Activated CD4-positive, CD25-positive, alpha-beta regulatory T cell treated with anti-CD3 and anti-CD28 coated beads, Interleukin-2, amount 50 U/mL, for 16 hours (primary cell): ENCODE measurements at places on chromosomes 4 and X.

GRCh38 chr4:32789026-32789608, 2068.9 kb downstream of the PCDH7 start:
- no peak for DNase-seq

GRCh38 chrX:134760650-134761049, 102.4 kb upstream of the PLAC1 start:
- no peak for DNase-seq

- DNase-seq, result no peak
Observed at GRCh38 chr4:10021653-10022023, 341 bp upstream of the SLC2A9 start.

- no peak for DNase-seq
Observed at GRCh38 chr4:126582737-126583136, 1050.0 kb upstream of the INTU start.

DNA sequence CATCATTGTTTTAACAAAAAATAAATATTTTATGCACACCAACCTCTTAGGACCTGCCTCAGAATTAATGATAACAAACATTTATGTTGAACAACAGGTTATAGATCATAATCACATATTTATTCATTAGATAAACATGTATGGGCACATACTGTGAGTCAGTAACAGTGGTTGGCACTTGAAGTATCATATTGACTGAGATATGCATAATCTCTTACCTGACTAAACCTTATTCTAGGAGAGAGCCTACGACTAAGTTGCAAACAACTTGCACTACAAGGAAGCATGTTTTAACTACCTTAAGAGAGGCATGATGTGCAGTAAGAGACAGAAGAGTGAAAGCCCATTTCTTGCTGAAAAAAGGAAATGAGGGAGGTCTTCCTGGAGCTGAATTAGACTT, 6.5 kb upstream of the DACH2 start:
- no peak for DNase-seq

DNA sequence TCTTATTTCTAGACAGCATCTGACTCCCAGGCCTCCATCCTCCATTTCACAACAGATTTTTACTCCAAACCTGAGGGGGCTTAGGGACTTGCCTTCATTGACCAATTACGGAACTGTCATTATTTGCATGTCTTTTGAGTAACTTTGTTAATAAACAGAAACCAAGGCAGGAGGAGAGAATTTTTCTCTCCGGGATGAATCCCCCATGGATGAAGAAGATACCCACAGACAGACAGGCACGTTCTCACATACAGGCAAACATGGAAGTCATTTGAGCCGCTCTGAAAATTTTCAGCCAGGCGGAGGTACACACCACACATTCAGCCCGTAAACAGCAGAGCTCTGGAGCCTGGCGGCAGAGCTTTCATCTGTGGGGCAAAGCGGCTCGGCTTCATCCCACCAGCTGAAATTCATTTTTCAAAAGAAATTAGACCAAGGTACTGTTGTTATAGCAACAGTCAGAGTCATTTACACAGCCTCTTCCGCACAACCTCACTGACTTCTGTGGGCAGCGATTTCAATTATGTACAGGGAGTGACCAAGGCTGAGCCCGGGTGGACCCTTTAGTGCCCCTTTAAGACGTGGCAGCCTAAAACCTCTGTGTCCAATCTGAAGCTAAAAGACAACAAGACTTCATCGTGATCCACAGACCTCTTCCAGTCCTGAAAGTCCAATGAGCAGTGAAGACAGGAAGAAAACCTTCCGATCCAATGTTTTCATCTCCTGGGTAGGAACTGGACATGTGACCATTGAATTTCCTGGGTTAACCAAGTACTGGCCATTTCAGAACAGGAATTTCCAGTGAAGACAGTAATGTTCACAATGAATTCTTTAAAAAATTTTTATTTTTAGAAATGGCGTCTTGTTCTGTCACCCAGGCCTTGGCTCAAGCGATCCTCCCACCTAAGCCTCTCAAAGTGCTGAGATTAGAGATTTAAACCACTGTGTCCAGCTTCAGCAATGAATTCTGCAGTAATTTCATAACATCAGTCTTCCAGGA, 237.0 kb downstream of the MGST2 start:
- no peak for DNase-seq

- DNase-seq, result no peak
Observed at GRCh38 chr4:92368653-92369052, 64.9 kb downstream of the GRID2 start.
